ENCODE measurements at places on chromosomes 12 and 14. TPM values are rescaled to one million over a fixed set of nuclear protein-coding genes. Genes with fewer than 3 reads are reported as not detected.

The NYNRIN gene
- total RNA-seq, result 2.3 TPM

The DTX1 gene
- 3.5 TPM for total RNA-seq

The TMED8 gene
- 6.2 TPM for total RNA-seq

The ADGRD1 gene
- 4.4 TPM for total RNA-seq

The ENTPD5 gene
- total RNA-seq, result 5.6 TPM

The A2M gene
- 66.1 TPM for total RNA-seq

The FBLN5 gene
- total RNA-seq, result 17.2 TPM
